Effector CD4-positive, alpha-beta T cell (primary cell): ENCODE measurements at places on chromosomes 7 and 10.

DNA sequence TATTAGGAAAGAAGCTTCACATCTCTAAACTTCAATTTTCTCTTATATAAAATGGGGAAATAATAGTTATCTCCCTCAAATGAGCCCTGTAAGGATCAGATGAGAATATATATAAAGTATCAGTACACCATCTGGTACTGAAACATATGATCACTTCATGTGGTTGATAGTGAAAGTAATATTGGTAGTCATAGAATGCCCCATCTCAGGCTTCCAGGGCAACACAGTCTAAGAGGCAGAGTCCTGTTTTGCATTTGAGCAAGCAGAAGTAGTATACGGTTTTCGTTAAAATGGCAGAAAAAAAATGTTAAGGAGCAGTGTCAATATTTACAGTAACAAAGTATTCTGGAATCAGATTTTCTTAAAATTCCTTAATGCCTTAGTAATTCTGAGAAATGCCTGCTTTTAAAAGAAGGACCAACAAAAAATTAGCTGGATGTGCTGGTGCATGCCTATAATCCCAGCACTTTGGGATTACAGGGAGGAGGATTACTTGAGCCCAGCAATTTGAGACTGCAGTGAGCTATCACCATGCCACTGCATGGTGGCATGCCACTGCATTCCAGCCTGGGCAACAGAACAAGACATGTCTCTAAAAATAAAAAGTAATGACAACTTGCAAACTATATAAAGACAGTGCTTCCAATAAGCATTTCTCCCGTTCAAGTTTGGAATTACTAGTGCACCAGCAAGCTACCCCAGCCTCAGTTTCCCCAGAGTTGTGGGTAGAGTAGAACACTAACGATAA, 19.8 kb downstream of the KBTBD2 start:
- DNase-seq, result no peak

GRCh38 chr7:31857172-31857571, 170.2 kb downstream of the PPP1R17 start:
- no peak for DNase-seq

DNA sequence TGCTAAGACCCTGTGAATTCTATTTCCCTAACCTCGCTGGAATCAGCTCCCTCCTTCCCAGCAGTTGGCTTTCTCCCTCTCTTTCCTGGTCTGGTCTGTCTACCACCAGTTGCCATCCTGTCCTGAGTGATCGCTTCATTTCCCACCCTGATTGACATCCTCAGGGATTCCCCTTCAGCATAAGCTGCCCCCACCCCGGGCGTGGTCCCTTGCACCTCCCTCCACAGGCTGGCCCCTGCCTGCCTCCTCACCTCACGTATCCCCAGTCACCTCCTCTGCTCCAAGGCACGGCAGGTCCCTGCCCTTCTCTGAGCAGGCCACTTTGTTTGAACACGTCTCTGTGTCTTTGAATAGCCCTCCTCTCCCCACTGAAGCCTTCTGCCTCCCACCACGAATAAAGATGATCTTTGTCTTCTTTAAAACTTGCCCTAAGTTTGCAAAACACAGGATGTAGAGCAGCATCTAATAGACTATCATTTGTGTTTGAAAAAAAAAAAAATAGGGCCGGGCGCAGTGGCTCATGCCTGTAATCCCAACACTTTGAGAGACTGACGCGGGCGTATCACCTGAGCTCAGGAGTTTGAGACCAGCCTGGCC, 233.5 kb downstream of the CUX1 start:
- DNase-seq, result no peak

- DNase-seq, result no peak
These were observed 11.4 kb upstream of the LRRC61 start for GRCh38 chr7:150311711-150312110.

GRCh38 chr10:52571516-52572182, 200.9 kb downstream of the MBL2 start:
- no peak for DNase-seq

DNA sequence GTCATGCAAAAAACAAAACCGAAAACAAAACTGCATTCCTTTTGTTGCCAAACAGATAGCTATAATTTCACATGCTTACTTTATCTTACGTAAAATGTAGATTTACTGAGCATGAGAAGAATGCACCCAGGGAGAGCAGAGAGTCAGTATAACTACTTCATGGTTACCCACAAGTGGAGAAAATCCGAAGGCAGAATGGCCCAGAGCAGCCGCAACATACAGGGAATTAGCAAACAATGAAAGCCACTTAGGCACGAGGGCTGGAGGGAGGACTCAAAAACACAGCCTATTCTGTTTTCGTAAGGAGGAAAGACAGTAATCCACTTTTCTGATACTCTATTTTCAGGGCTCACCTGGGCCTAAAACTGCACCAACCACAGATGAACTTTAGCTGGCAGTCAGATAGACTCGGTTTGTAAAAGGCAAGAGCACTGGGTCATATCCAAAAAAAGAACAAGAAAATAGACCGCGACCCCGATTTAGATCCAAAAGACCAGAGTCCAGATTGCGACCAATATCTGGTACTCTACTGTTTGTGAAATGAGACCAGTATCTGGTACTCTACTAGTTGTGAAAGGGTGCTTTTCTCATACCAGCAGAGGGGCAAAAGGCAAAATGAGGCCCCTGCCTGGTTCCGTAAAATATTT, 1.3 kb downstream of the ITPRIP start:
- DNase-seq, result no peak
